ENCODE measurements at places on chromosomes 3 and 15.

GRCh38 chr3:69560116-69560515, 174.2 kb upstream of the FRMD4B start:
- DNase-seq: no peak

GRCh38 chr3:25973122-25973521, 183.2 kb downstream of the OXSM start:
- no peak for DNase-seq

DNA sequence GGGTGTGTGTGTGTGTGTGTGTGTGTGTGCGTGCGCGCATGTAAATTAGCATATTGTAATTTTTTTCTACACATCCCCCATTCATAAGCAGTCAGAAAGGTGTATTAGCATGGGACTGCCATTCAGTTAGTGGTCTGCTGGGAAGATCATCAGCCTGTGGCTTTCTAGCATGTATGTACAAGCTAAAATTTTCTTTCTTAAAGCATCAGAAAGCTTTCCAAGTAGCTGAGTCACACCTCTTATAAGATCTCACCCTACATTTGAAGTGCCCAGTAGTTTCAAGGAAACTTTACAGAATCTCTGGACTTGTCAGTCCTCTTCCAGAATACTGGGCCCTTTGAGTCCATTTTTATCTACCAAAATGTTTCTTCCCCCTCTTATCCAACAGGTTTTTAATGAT, 411.4 kb upstream of the TPRG1 start:
- no peak for DNase-seq

- DNase-seq: no peak
Observed at GRCh38 chr15:98858610-98859023, 149.0 kb downstream of the PGPEP1L start.

DNA sequence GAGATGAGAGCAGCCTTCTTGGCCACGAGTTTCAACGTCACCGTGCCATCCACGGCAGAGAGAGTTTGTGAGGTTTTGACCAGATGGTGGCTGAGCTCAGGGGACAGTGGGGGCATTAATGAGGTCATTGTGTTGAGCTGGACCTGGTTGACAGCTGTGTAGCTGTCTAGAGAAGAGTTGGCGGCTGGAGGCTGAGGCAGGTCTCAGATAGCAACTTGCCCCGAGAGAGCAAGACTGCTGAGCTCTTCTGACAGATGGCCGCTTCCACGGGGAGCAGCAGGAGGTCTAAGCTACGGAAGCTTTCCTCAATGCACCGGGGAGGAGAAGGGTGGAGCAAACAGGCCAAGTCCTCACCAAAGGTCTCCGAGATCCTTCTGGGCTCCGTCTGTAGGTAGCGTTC, 44.8 kb upstream of the EIF5A2 start:
- no peak for DNase-seq

GRCh38 chr3:178184833-178185232, 351.4 kb upstream of the KCNMB2 start:
- DNase-seq: no peak

GRCh38 chr3:85626662-85627061, 667.9 kb downstream of the CADM2 start:
- DNase-seq: no peak

GRCh38 chr3:170033489-170033888, 4.3 kb upstream of the GPR160 start:
- peak; percentile 27 for DNase-seq

DNA sequence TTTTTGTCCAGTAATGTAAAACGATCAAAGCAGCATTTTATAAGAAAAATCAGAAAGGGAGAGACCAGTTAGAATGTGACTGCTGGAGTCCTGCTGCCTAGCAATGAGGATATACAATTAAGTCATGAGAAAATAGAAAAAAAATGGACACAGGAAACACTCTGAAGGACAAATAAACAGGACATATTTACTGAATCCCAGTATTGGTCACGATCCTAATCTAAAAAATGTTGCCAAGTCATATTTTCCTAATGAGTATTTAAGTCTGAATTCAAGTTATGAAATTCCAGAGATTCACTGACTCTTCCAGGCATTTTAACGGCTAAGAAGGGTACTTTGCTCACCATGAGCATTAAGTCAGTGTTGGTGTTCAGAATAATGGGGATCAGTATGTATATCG, 154.3 kb upstream of the CCDC54 start:
- DNase-seq: no peak

GRCh38 chr3:13879102-13879945, 547 bp downstream of the WNT7A start:
- DNase-seq: peak; percentile 48

DNA sequence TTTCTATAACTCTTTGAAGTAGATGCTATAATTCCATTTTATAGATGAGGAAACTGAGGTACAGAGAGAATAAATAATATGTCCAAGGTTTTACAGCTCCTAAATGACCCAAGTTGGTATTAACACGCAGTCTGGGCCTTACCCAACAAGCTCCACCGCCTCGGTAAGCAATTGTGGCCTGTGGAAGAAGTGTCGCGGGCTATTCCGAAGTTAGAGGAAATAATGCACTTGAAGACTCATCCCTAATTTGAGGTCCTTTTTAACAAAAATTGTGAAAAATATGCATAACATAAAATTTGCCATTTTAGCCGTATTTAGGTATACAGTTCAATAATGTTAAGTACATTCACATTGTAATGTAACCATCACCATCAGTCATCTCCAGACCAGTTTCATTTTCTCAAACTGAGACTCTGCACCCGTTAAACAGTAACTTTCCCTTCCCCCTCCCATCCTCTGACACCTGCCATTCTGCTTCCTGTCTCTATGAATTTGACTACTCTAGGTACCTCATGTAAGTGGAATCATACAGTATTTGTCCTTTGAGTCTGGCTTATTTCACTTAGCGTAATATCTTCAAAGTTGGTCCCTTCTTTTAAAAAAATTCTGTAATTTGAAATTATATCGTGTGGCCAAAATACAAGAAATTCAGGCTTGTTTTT, 18.2 kb downstream of the IDH3A start:
- no peak for DNase-seq

GRCh38 chr3:184282941-184283340, 7.1 kb downstream of the ECE2 start:
- no peak for DNase-seq

DNA sequence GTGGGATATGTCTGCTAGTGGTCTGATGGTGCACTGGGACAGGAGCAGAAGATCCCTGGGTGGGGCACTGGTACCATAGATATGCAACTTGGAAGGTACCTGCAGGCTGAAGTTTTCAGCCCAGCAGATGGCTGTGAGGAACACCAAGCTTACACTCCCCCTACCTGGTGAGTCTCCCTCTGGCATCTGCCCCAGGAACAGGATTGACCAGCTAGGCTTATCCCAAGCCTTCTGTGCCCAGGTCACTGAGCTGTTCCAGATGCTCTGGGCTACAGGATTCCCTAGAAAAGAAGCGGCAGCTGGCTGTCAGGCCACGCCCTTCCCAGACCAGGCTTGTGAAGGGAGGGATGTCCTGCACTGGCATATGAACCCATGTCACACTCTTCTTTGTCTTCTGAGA, 1130.0 kb downstream of the NAALADL2 start:
- no peak for DNase-seq

GRCh38 chr15:66595931-66596545, 30.2 kb upstream of the LCTL start:
- no peak for DNase-seq

DNA sequence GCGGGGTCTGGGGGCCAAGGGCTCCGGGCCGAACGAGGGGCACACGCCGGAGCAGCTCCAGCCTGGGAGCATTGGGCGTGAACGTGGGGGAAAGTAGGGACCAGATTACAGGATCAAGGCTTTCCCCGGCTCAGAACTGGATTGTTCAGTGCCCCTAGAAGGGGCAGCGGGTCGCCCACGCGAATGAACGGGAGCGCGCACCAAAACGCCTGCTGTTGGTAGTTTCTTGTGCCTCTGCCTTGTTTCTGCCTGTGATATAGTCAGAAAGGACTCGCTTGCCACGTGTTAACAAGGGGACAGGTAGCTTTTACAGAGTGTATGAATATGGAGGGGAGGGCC, 1.1 kb downstream of the CASR start:
- DNase-seq: no peak

DNA sequence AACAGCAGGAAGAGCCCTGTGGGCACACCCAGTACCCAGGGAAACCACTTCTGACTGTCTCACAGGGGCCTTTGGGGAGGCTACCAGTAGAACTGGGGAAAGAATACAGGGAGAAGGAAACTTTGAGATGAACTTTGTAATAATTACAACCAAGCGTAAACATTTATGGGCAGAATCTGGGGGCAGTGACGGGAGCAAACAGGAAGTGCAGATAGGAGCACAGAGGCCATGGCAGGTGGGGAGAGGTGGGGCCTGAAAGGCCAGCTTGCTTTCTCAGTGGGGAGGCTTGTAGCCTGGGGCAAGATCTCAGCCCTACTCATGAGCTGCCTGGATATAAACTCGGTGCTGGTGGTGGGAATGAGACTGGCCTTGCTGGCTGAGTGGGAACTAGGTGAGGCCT, 209.8 kb downstream of the PLCH1 start:
- no peak for DNase-seq

DNA sequence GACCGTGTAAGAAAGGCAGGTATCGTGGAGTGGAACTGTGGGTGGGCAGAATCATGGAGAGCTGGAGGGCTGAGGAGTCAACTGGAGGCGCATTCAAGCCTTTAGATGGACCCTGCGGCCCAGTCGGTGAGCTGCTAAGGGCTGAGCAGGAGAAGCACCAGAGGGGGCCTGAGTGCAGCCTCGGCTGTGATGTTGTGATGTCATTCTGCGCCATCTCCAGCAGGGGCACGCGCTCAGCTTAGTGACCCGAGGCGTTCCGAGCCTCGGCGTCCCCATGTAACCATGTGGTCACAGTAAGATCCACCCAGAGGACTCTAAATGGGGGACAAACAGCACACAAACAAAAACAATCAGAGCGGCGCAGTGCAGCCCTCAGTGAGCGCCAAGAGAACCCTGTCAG, 76.8 kb downstream of the VGLL4 start:
- DNase-seq: no peak

DNA sequence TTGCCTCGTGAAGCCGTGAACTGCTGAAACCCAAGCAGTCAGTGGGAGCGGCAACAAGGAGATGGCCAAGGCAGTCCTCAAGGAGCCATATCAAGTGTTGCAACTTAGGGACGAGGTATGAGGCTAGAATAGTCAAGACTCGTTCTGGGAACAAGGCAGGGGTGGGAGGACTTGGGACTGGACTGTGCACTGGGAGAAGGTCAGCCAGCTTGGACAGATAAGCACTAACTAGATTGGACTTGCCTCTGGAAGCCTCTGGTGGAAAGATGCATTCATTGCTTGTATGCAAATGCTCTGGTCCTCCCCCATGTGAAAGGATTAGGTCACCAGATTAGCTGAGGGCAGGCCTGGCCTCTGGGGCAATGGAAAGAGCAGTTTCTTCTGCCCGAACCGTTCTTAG, 123.3 kb upstream of the CTNNB1 start:
- DNase-seq: no peak

GRCh38 chr3:162538491-162538890, 1041.9 kb downstream of the OTOL1 start:
- no peak for DNase-seq

GRCh38 chr3:104673981-104674380, 692.7 kb upstream of the ALCAM start:
- no peak for DNase-seq

DNA sequence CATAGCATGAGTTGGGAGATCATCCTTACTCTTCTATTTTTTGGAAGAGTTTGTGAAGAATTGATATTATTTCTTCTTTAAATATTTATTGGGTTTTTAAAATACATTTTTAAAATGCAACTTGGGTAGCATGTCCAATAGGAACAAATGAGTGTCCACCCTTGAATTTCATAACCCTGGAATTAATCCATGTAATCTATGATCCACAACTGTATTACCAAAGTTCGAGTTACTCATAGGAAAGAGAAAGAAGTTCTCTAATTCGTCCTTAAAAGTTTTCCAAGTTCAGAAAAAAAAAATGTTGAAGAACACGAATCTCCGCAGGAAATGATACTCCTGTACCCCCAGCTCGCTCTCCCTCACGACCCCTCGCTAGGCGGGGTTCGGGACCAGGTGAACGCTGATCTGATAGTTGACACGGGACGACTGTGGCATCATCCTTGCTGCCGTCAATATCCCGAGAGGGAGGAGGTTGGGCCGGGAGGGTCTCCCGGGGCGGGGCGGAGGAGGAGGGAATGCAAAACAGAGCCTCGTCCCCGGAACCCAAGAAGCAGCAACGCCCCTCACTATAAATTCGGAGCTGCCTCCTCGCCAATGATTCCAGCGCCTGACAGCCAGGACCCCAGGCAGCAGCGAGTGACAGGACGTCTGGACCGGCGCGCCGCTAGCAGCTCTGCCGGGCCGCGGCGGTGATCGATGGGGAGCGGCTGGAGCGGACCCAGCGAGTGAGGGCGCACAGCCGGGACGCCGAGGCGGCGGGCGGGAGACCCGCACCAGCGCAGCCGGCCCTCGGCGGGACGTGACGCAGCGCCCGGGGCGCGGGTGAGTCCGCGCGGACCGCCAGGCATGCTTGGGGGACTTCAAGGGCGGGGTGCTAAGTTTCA, at the start of gene AGTR1:
Gene AGTR1, plus strand, starts transcription at position 598 of the 884 bp plus-strand sequence. CDS start 43,133 bp downstream, outside the sequence.
- DNase-seq: no peak

- DNase-seq: peak; percentile 27
Observed at GRCh38 chr15:89912674-89913396, at the start of gene ARPIN. Gene ARPIN (minus strand): TSS chr15:89912952. CDS start chr15:89912835, 117 bp downstream.

DNA sequence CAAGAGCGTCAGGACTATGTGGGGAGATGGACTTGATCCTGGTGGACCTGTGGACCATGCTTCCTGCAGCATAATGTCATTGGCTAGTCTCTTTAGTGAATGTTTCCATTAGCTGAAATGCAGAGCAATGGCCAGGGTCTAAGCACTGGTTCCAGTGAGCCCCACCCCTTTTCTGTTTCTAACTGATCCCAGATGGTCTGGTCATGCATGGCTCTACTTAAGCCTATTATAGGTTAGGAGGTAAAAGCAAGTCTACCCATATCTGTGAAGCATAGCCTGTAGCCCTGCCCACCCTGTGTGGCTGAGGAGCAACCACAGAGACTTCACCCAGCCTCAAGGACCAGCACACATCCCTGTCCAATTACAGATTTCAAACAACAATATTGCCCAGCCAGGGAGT, 419.2 kb downstream of the ZNF385D start:
- DNase-seq: no peak

- DNase-seq: no peak
Observed at GRCh38 chr3:147809206-147809605, 400.0 kb downstream of the ZIC1 start.

- DNase-seq: no peak
Observed at GRCh38 chr15:69393831-69394491, 20.2 kb upstream of the KIF23 start.

GRCh38 chr3:141181819-141182218, 49.8 kb upstream of the PXYLP1 start:
- no peak for DNase-seq
